ENCODE measurements at places on chromosomes 7 and 10. TPM values are rescaled to one million over a fixed set of nuclear protein-coding genes. Genes with fewer than 3 reads are reported as not detected.

ZNF746 gene
- total RNA-seq, result 23.6 TPM

FEZF1 gene
- not detected for total RNA-seq

COL28A1 gene
- not detected for total RNA-seq

WDR86 gene
- total RNA-seq, result not detected

DNA sequence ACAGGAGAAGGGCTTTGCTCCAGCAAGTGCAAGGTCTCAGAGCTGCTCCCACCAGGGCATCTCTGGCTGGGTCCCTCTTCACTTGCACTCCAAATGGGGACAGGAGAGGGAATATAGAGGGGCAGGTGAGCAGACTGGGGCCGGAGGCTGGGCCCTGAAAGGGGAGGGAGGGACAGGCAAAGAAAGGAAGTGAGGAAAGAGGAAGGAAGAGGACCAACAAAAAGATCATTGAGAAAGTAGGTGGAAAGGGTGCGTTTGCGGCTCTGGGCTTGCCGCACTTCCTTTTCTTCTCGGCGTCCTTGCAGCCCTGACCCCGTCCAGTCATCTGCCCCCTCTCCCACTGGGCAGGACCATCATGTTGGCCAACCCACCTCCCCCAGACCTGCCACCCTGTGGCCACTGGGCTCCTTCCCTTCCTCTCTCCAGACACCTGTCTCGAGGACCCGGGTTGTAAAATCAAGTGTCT lies 14.0 kb downstream of the ITPRIP start:
- H3K27me3 ChIP-seq, result no peaks in the 10 kb centered on the region
- H3K4me1 ChIP-seq, result peaks cover 72% of the 10 kb centered on the region
- H3K36me3 ChIP-seq, result no peaks in the 10 kb centered on the region
- H3K27ac ChIP-seq, result peak overlapping the region; percentile 59
- DNase-seq, result no peak

DNA sequence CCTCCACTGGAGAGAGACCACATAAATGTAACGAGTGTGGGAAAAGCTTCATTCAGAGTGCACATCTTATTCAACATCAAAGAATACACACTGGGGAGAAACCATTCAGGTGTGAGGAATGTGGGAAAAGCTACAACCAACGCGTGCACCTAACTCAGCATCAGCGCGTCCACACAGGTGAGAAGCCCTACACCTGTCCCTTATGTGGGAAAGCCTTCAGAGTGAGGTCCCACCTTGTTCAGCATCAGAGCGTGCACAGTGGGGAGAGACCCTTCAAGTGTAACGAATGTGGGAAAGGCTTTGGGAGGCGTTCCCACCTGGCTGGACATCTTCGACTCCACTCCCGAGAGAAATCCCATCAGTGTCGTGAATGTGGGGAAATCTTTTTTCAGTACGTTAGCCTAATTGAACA lies 20.6 kb downstream of the FAM200A start:
- H3K27ac ChIP-seq, result no peak overlapping the region
- peaks cover 7% of the 10 kb centered on the region for H3K36me3 ChIP-seq
- H3K27me3 ChIP-seq, result no peaks in the 10 kb centered on the region
- no peaks in the 10 kb centered on the region for H3K4me1 ChIP-seq
- H3K4me3 ChIP-seq, result no peak overlapping the region

- peak overlapping the region; percentile 57 for H3K27ac ChIP-seq
- peaks cover 52% of the 10 kb centered on the region for H3K4me1 ChIP-seq
- no peaks in the 10 kb centered on the region for H3K36me3 ChIP-seq
- peak overlapping the region; percentile 51 for H3K4me3 ChIP-seq
These were observed 13.7 kb downstream of the INPP5A start for GRCh38 chr10:132551093-132551807.
